A549 treated with RU486 at 1 μM for 4 hours (cell line): ENCODE measurements at places on chromosomes 5 and 9. TPM values are rescaled to one million over a fixed set of nuclear protein-coding genes. Genes with fewer than 3 reads are reported as not detected.

The FOXD4L4 gene
- 0.03 TPM in 1 of 5 replicates, not detected in the others for total RNA-seq

The GKAP1 gene
- total RNA-seq, result 3.9 to 6.1 TPM (median 5.4 TPM) in 5 replicates

The PCDHAC1 gene
- total RNA-seq, result 1.1 to 1.9 TPM (median 1.3 TPM) in 5 replicates

The CD14 gene
- 3.2 to 5.6 TPM (median 3.9 TPM) in 5 replicates for total RNA-seq

The TMEM252 gene
- total RNA-seq, result not detected in 5 replicates

The SLC36A3 gene
- total RNA-seq, result not detected in 5 replicates

The GNA14 gene
- total RNA-seq, result 0.06 TPM in 1 of 5 replicates, not detected in the others

The IL13 gene
- total RNA-seq, result 0.07 to 0.24 TPM in 2 of 5 replicates, not detected in the others

The RNF180 gene
- total RNA-seq, result 0.15 to 0.85 TPM (median 0.21 TPM) in 5 replicates

The FCN2 gene
- total RNA-seq, result not detected in 5 replicates

The FAF2 gene
- total RNA-seq, result 43.3 to 53.6 TPM (median 47.4 TPM) in 5 replicates

The RPL35 gene
- 2,799 to 3,193 TPM (median 2,947 TPM) in 5 replicates for total RNA-seq

The LCN10 gene
- total RNA-seq, result not detected in 5 replicates

The FYB1 gene
- 8.0 to 19.0 TPM (median 13.3 TPM) in 5 replicates for total RNA-seq

The DMRT1 gene
- 0.18 TPM in 1 of 5 replicates, not detected in the others for total RNA-seq

The HACD4 gene
- 0.53 to 1.2 TPM (median 1.0 TPM) in 5 replicates for total RNA-seq

The SLIT3 gene
- total RNA-seq, result 12.7 to 20.5 TPM (median 15.5 TPM) in 5 replicates

The MCIDAS gene
- total RNA-seq, result 1.6 to 3.1 TPM (median 2.2 TPM) in 5 replicates

The ZNF354C gene
- total RNA-seq, result 0.53 to 0.85 TPM (median 0.69 TPM) in 5 replicates

The IL9 gene
- not detected in 5 replicates for total RNA-seq

The ZDHHC11 gene
- 10.0 to 18.7 TPM (median 16.9 TPM) in 5 replicates for total RNA-seq

The ZNF883 gene
- total RNA-seq, result 0.74 to 1.1 TPM (median 0.83 TPM) in 5 replicates

The FBP1 gene
- not detected in 5 replicates for total RNA-seq

The SMIM27 gene
- 11.5 to 15.6 TPM (median 14.5 TPM) in 5 replicates for total RNA-seq

The S1PR3 gene
- 29.1 to 42.3 TPM (median 38.0 TPM) in 5 replicates for total RNA-seq

The PCDHB14 gene
- 0.07 to 0.21 TPM (median 0.09 TPM) in 5 replicates for total RNA-seq

The MVB12B gene
- 5.8 to 7.9 TPM (median 7.6 TPM) in 5 replicates for total RNA-seq

The GALNT12 gene
- 3.1 to 5.1 TPM (median 4.7 TPM) in 5 replicates for total RNA-seq

The FAM169A gene
- 2.7 to 7.1 TPM (median 6.6 TPM) in 5 replicates for total RNA-seq

The PDCD1LG2 gene
- 0.24 to 0.43 TPM (median 0.40 TPM) in 5 replicates for total RNA-seq

The SPINK13 gene
- not detected in 5 replicates for total RNA-seq

The SH2D3C gene
- total RNA-seq, result 0.06 to 0.11 TPM (median 0.07 TPM) in 3 of 5 replicates, not detected in the others

The ALDH1A1 gene
- total RNA-seq, result 4,031 to 6,339 TPM (median 5,381 TPM) in 5 replicates

The CYSRT1 gene
- total RNA-seq, result 2.7 to 4.3 TPM (median 4.1 TPM) in 5 replicates

The WDR70 gene
- total RNA-seq, result 11.2 to 16.2 TPM (median 12.0 TPM) in 5 replicates

The CCL27 gene
- 0.22 to 0.41 TPM (median 0.23 TPM) in 3 of 5 replicates, not detected in the others for total RNA-seq

The SHISAL2B gene
- not detected in 5 replicates for total RNA-seq

The SLC9A3 gene
- total RNA-seq, result 2.1 to 2.9 TPM (median 2.4 TPM) in 5 replicates

The RBM27 gene
- total RNA-seq, result 5.3 to 14.9 TPM (median 13.2 TPM) in 5 replicates
